ENCODE measurements at places on chromosomes 3 and 15. TPM values are rescaled to one million over a fixed set of nuclear protein-coding genes. Genes with fewer than 3 reads are reported as not detected.

GPR171 gene
- total RNA-seq, result not detected

STIMATE gene
- 11.9 TPM for total RNA-seq

MAN2A2 gene
- total RNA-seq, result 10.2 TPM

GOLGA6L10 gene
- not detected for total RNA-seq

GHSR gene
- not detected for total RNA-seq

TICRR gene
- 6.3 TPM for total RNA-seq

SLC28A1 gene
- not detected for total RNA-seq

TMCO5A gene
- total RNA-seq, result not detected

CLCN2 gene
- total RNA-seq, result 6.4 TPM

ZPLD1 gene
- total RNA-seq, result 0.28 TPM

RAB6B gene
- 0.35 TPM for total RNA-seq

CEMIP gene
- total RNA-seq, result 4.8 TPM

MME gene
- total RNA-seq, result 12.8 TPM

MYH15 gene
- total RNA-seq, result 0.21 TPM

TMEM108 gene
- total RNA-seq, result not detected

CCR8 gene
- total RNA-seq, result not detected

ITIH1 gene
- not detected for total RNA-seq

UROC1 gene
- not detected for total RNA-seq

STRIT1 gene
- total RNA-seq, result not detected

TIPIN gene
- 11.3 TPM for total RNA-seq

CTDSPL2 gene
- total RNA-seq, result 22.8 TPM

CKMT1A gene
- total RNA-seq, result 195 TPM

KBTBD13 gene
- total RNA-seq, result not detected

CTXN2 gene
- not detected for total RNA-seq

PRSS50 gene
- not detected for total RNA-seq

STRA6 gene
- 0.79 TPM for total RNA-seq

ATP8B4 gene
- total RNA-seq, result 0.56 TPM

FAM3D gene
- total RNA-seq, result 11.4 TPM

MKRN3 gene
- total RNA-seq, result 0.07 TPM

KNL1 gene
- total RNA-seq, result 20.0 TPM

PIGZ gene
- total RNA-seq, result 9.7 TPM

BFSP2 gene
- total RNA-seq, result not detected

HESX1 gene
- total RNA-seq, result not detected

HEG1 gene
- 13.1 TPM for total RNA-seq

SHISA5 gene
- total RNA-seq, result 159 TPM

CCDC191 gene
- total RNA-seq, result 1.8 TPM

HRH1 gene
- total RNA-seq, result 3.2 TPM

TMIE gene
- total RNA-seq, result 0.14 TPM

TRPM1 gene
- 0.07 TPM for total RNA-seq

SYNPR gene
- total RNA-seq, result not detected

A4GNT gene
- total RNA-seq, result not detected

NR1I2 gene
- not detected for total RNA-seq

GOLGA8G gene
- total RNA-seq, result not detected

CSTA gene
- 1,557 TPM for total RNA-seq

TUSC2 gene
- 32.7 TPM for total RNA-seq

RASGRP1 gene
- total RNA-seq, result 0.85 TPM

PDE8A gene
- total RNA-seq, result 9.0 TPM

LDHAL6B gene
- not detected for total RNA-seq
